ENCODE measurements at places on chromosomes 1 and 21.

GRCh38 chr1:166813508-166814223, 25.6 kb upstream of the POGK start:
- no peak for DNase-seq

- no peak for DNase-seq
Observed at GRCh38 chr1:21287905-21288514, 2.3 kb downstream of the ECE1 start.

DNA sequence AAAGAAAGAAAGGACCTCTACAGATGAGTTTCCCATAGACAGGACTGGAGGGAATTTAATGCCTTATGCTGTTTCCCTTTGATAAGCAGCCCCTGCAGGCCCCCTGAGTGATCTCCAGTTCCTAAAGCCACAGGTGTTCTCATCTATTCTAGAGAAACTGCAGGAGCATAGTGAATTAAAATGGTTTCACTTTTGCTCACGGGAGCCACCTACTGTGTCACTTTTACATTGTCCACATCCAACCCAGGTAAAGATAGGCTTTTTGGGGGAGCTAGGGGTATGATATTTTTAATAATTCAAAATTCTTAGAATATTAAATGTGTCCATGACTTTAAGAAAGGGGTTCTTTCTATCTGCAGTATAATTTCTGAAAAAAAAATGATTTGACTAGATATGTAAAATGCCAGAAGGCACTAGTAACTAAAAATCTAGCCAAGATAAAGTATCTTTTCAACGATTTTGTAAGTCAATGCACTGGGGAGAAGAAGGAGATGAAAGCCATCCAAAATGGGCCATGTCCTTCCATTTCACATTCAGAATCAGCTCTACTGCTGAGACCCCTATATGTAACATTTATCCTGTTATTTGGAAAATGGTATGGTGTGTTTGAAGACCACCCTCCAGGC, 267.3 kb upstream of the DUSP10 start:
- peak; percentile 10 for DNase-seq

- DNase-seq: no peak
Observed at GRCh38 chr1:238681021-238681420, 705.3 kb upstream of the CHRM3 start.

GRCh38 chr1:14300991-14301703, 297.3 kb upstream of the KAZN start:
- DNase-seq: no peak

- DNase-seq: no peak
Observed at GRCh38 chr1:219172821-219173220, 857 bp upstream of the LYPLAL1 start.

DNA sequence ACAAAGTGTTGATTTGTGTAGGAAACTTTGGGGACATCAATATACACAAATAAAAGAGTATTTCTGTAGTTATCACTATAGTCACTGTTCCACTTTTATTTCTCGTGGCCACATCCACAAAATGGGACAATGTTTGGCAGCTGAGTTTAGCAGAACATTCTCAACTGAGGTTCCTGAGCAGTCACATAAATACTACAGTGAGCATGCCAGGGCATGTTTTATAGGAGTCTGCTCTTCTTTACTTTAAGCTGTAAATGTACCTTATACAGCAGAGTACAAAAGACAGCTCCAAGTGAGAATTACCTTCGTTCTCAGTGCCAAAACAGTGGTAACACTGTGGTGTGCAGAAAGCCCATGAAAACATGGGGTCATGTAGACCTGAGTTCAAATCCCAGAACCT, 5.0 kb downstream of the BTG3 start:
- DNase-seq: no peak
